Retinal pigment epithelial cell (primary cell): ENCODE measurements at places on chromosomes 1 and 21.

GRCh38 chr1:186572509-186572908 lies 107.7 kb downstream of the PTGS2 start:
- no peak for DNase-seq

GRCh38 chr1:192810253-192810880 lies 1.5 kb downstream of the RGS2 start:
- no peak for DNase-seq

DNA sequence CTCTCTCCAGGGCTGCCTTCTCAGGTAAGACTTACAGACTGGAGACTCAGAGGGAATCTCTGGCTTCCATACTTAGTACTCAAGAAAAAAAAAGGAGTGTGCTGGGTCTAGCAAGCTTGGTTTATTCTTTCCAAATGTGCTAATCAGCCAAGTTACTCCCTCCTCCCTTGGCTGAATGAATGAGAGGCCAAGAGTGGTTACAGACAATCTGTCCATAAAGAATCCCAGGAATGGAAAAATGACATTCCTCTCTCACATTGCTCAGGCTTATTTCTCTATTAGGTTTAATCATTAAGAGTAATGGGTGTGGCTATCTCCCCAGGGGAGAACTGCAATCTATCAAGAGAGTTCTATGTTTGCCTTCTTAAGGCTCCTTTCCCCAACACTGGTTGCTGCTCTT lies 547.3 kb upstream of the PLXNA2 start:
- peak; percentile 16 for DNase-seq

DNA sequence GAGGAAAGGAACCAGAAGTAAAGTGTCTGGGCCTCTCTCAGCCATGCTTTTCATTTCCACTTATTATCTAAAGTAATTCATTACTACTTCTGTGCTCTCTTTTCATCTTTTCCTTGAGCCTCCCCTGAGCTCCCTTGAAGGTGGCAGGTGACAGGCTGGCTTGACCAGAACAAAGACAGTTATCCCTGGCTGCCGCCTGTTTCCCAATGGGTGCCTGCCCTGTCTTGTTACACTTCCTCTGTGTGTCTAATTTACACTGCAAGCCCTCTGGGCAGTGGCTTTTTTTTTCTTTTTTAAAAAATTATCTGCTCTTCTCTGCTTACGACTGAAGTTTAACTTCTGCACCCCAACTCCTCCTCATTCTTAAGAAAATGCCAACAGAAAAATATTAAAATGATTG lies 113.4 kb downstream of the NGF start:
- DNase-seq, result no peak

- DNase-seq, result peak; percentile 39
Measured at GRCh38 chr21:18155508-18156193, 89.0 kb upstream of the CHODL start.

DNA sequence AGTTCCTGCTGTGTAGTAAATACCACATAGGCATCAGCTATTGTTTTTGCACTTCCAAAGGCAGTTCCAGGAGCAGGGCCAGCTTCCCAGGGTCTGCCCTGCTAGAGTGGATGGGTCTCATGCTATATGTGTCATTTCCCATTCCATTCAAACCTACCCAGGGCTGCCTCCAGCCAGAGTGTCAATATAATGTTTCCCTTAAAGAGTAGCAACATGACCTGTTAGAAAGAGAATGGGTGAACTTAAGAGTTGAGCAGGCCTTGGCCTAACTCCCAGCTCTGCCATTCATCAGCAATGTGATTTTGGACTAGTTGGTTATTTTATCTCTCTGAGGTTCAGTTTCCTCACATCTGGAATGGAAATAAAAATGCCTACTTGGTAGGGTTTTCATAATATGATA lies 44.9 kb downstream of the RAB3B start:
- DNase-seq, result no peak

- DNase-seq, result no peak
Measured at GRCh38 chr1:179637211-179637860, 45.7 kb downstream of the TDRD5 start.
